HEK293T (cell line): ENCODE measurements at places on chromosomes 13 and 19.

DNA sequence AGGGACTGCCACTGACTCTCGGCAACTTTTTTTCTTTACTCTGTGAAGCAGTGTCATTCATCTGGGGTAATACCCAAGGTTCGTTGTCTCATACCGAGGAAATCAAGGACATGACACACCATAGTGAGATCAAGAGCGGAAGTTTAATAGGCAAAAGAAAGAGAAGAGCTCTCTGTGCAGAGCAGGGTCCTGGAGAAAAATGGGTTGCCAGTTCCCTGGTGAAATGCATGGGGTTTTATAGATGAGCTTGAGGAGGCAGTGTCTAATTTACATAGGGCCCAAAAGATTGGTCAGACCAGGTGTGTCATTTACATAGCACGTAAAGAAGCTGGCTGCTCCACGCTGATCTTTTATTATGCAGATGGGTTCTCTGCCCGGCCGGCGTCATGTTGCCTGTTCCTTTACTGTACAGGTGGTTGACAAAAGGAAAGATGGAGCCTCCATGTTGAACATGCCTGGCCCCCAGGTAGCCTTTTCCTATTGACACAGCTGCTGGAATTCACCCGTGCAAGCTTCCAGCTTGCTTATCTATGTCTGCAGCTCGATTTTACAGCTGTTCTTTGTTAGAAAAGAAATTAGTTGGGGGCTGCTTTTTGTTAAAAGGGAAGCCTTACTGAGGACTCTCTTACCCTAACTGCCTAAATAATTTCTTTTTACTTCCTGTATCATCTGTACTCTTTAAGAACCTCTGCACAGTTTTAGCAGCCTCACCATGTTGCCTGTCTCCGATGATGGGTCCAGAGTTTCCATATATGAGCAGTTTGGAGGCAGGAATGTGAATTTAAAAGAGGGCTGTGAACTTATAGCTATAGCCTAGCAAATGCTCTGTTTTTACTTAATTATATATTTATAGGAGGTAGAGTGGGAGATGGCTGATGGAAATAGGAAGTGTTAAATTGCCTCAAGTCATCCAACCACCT lies 98.0 kb upstream of the DIAPH3 start:
- no peak for DNase-seq

GRCh38 chr13:24123761-24124160 lies 36.8 kb upstream of the SPATA13 start:
- no peak for DNase-seq

DNA sequence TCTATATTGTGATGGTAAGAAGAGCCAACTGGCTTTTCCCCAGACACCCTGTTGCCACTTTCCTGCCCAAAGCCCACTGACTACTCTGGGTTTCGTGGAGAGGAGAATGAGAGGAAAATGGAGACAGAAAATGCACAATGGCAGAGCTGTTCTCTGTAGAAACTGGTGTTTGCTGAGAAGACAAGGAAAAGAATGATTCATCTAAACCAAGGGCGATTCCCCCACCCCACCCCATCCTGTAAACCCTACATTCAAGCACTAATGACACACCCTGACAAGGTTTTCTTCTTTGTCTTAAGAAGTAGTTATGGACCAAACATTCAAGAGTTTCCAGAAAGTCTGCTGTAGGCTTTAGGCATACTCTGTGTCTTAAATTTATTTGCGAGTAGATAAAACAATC lies 68.8 kb downstream of the DOCK9 start:
- no peak for DNase-seq

- no peak for DNase-seq
Observed at GRCh38 chr19:48418317-48419064, 25.0 kb downstream of the GRIN2D start.

- DNase-seq, result no peak
Observed at GRCh38 chr19:29532097-29532496, 6.3 kb downstream of the VSTM2B start.

- no peak for DNase-seq
Observed at GRCh38 chr19:16268676-16269319, 55.8 kb upstream of the KLF2 start.

- DNase-seq, result no peak
Observed at GRCh38 chr19:40620161-40620485, 19.0 kb downstream of the LTBP4 start.

DNA sequence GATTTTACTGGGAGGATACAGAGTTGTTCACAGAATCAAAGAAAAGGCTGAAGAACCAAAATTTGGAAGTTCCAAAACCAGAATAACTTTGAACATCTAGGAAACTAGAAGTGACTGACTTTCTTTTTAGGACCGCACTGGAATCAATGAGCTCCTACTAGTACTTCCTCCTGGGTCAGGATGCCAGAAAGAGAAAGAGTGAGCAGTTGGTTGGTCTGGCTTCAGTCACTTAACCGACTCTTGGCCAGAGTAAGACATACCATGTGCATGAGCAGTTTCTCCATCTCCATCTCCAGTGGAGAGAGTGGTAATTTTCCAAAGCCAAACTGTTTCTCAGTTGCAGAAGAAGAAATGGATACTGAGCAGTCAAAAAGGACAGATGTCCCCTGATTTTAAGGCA lies 27.1 kb upstream of the MTUS2 start:
- DNase-seq, result no peak

DNA sequence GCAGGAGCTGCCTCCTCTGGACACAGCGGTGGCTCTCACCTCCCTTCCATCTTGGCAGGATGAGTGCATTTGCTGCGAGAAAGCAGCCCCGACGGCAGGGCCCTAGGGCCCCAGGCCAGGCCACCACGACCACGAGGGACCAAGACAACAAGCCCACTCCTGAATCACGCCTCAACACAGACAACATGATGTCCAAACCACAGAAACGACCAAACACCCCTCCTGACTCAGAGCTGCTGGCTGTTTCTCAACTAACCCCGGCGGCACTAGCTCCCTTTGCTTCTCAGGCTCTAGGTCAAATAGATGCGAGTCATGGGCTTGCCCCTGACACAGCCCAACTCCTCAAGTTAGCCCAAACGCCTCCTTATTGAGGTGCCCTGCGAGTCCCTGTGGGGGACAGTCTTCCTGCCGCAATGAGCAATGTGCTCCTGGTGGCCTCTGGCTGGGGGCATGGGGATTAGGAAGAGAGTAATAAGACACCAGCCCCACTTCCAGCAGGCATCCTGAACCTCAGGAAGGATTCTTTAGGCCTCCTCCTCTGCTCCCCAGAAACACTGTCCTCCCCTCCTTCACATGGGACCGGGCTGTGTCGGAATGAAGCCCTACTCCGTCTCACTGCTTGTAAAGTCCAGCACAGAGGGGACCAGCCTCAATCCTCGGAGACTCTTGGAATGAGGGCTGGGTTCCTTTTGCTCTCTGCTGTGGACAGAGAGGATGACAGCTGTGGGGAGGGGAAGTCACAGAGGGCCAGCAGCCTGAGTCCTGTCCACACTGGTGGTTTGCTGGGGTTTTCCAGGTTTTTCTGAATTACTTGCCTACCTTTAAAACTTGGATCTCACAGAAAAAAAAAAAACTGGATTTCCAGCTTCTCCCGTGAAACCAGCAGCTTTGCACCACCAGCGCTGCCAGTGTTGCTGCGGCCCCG lies 6.9 kb upstream of the ATF5 start:
- DNase-seq, result no peak

DNA sequence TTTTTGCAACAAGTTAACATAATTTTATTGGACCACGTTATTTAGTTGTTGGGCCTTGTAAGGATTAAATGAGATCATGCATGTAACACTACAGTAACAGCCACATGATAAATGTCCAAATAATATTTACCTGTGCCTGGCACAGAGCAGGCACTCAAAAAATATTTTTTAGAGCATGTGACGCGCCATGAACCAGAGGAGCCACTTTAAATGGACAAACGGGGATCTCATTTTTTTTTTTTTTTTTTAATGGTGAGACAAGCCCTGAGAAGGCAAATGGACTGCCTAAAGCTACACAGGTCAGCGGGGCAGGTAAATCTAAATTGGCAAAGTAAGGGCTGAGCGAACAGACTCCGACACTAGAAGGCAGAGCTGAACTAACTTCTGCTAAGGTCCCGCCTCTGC lies 840 bp upstream of the RPS19 start:
- DNase-seq, result no peak

DNA sequence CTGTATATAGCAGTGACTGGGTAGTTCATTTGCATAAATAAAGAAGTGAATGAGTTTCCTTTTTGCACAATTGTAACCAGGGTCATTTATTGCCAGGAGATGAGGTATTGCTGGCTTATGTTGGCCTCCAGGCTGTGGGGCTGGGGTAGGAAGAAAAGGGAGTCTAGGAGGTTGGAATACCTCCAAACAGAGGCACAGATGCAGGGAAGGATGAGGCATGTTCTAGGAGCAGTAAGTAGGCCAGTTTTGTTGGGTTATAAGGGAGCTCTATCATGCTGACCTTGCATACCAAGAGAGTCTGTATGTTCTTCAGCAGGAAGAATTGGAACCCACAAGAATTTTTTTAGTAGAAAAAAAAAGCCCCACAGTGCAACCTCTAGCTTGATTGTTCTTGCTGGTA lies 17.2 kb upstream of the CYSLTR2 start:
- no peak for DNase-seq

DNA sequence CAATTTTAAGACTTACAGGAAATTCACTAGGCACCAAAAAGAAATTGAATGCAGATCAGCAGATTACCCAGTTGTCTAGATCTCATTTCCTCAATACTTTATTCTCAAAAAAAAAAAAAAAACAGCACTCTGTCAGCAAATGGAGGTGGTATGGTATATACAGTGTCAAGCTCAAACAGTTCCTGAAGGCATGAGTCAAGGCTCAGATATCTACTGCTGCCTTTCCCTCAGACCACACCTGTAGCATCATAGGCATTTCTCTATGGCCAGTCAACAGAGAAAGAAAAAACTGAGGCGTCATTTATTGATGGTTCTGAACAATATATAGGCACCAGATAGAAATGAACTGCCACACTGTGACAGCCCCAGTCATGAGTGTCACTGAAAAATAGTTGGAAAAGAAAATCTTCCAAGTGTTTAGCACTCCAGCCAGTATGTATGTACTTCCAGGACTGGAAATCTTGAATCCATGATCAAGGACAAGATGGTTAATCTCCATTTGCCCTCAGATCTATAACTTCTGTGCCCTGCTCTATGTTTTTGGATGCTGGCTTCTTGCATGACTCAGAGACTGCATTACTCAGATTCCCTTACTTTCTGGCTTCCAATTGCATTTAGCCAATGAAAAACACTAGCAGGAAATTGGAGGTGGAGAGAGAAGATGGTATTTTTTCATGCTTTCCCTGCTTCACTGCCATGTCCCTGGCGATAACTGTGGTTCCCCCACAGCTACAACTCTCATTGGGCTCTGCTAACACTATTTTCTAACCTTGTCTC lies 8.4 kb upstream of the COG3 start:
- no peak for DNase-seq

DNA sequence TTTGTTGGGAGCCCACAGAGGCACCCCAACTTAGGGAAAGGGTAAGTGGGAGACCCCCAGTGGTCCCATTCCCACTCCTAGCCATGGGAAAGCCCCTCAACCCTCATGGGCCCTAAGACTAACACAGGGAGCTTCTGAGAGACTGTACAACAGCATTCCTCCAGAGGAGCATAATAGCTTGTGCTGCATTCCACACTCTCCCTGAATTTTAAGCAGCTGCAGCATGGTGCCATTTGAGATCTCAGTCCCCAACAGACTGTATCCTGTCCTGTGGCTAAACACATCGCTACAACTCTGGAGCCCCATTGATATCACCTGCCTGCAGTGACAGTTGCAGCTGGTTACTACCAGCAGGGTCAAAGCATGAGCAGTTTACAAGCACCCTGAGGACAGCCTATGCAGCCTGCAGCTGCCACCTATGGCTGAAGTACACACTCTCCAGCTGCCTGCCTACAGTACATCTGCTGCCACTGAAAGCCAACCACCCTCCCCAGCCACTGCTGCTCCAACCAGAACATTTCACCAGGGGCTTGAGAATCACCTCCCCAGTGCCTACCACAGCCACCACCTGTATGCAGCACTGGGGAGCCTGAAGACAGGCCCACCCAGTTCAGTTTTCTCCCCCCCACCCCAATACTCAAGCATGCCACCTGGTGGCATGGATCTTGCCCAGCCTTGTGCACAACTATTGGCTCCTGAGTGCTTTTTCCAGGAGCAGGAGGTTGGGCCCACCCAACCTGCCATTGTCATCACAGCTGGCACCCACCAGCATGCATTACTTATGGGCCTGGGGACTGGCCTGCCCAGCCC lies 557.3 kb downstream of the GPC5 start:
- no peak for DNase-seq

GRCh38 chr13:91664039-91664438 lies 265.6 kb downstream of the GPC5 start:
- DNase-seq, result no peak

- DNase-seq, result peak; percentile 12
Observed at GRCh38 chr13:112056739-112057438, 10.1 kb upstream of the SOX1 start.

DNA sequence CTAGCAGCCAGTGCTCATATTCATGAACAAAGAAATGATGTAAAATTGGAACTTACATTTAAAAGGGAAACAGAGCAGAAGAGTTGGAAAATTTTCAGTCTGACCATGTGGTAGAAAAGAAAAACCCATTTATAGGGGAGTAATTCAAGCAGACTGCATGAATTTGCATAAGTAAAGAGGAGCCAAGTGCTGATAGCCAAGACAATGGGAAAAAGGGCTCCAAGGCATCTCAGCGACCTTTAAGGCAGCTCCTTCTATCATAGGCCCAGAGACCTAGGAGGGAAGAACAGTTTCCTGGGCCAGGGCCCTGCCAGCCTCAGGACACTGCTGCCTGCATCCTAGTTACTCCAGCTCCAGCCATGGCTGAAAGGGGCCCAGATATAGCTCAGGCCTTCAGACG lies 7.5 kb downstream of the DNAJC3 start:
- DNase-seq, result no peak

DNA sequence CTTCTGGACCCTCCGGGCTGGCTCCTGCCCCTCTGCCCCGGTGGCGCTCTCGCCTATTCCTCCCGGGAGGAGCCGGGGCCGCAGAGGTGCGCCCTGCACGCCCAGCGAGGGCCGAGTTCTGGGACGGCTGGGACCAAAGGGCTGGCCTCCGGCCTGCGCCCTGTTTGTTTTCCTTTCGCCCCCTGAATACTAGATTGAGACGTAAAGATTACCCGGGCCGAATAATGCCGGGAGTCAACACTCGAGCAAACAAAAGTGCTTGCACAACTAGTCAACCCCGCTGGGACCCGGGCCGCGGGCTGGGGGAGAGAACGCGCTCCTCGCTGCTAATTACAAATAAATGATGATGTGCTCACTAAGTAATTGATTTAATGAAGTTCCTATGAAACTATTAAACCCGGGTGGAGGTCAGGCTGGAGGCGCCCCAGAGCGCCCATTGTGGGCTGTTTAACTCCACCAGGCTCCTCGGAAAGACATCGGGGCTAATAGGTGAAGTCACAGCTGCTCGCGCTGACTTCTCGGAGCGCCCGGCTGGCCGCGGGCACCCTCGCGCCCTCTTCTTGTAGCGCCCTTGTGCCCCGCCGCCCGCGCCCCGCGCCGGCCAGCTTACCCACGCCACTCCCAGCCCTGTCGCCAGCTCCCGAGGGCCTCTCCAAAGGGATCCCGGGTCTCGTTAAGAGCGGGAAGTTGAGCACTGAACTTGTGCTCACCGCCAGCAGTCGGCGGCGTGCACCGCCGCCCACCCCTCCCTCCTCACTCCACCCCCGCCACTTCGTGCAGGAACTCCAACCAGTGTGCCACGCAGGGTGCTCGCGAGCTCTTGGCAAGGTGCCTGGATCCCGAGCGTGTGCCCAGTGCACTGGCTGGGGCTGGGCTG lies 14.9 kb downstream of the ZIC5 start:
- no peak for DNase-seq
